Type B pancreatic cell (in vitro differentiated cells): ENCODE measurements at places on chromosomes 11 and 22. TPM values are rescaled to one million over a fixed set of nuclear protein-coding genes. Genes with fewer than 3 reads are reported as not detected.
A peak's percentile ranks its signal among the peaks of the same experiment; 100 is the strongest.

- no peaks in the 10 kb centered on the region for H3K36me3 ChIP-seq
- H3K4me3 ChIP-seq: no peak overlapping the region
- peaks cover 5% of the 10 kb centered on the region for H3K4me1 ChIP-seq
- DNase-seq: no peak
- H3K27me3 ChIP-seq: peaks cover 63% of the 10 kb centered on the region
These were observed 2.6 kb upstream of the INSC start for GRCh38 chr11:15112131-15112541.

DNA sequence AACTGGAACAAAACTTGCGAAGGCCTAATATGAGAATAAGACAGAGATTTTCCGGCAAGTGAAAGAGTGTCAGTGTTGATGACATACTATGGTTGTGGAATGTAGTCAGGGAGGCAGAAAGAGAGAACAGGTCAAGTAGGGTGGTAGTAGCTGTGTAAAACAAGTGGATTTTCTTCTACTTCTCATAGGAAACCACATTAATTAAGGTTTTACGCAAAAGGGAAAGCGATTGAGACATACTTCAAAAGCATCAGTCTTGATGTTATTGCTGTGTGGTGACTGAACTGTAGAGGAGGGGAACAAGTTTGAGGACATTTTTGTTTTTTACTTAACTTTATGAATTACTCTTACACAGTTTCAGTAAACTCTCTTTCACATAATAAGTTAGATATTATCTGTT lies 186.0 kb upstream of the CNTN5 start:
- H3K27ac ChIP-seq: peak overlapping the region; percentile 74
- no peaks in the 10 kb centered on the region for H3K4me1 ChIP-seq
- H3K4me3 ChIP-seq: peak overlapping the region; percentile 10
- no peak for DNase-seq
- no peaks in the 10 kb centered on the region for H3K36me3 ChIP-seq
- H3K27me3 ChIP-seq: no peaks in the 10 kb centered on the region

DNA sequence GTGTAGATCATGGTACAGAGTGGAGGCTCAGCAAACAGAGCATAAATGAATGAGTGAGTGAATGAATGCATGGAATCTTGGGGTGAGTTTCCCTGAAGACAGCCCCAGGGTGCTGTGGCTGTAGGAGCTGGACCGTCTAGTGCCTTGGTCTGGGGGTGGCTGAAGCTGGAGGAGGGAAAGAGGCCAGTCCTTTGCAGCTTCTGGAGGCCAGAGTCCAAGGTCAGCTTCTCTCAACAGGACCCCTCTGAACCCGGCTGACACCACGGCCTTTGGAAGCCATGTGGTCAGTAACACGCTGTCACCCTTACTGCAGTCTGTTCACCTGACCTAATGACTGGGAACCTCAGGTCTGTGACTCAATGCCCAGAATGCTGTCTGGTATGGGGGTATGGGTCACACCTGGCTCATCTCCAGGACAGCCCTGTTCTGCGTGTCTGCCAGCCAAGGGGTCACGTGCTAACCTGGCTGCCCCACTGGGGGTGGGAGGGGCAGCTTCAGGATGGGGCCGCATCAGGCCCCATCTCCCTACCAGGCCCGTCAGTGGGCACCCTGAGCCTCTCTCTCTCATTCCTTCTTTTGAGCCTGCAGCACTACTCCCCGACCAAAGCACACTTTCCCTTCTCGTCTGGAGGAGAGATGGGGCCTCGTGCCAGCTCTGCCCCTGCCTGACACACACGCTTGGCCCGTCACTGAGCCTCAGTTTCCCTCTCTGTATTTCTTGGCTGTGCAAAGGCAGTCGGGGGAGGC lies 24.1 kb upstream of the CHKA start:
- H3K27ac ChIP-seq: no peak overlapping the region
- H3K36me3 ChIP-seq: no peaks in the 10 kb centered on the region
- H3K4me1 ChIP-seq: peaks cover 11% of the 10 kb centered on the region
- no peak for DNase-seq
- no peaks in the 10 kb centered on the region for H3K27me3 ChIP-seq
- H3K4me3 ChIP-seq: no peak overlapping the region

GRCh38 chr22:31637447-31637890 lies 24.5 kb downstream of the PISD start:
- peaks cover 4% of the 10 kb centered on the region for H3K4me1 ChIP-seq
- no peaks in the 10 kb centered on the region for H3K27me3 ChIP-seq
- no peak for DNase-seq
- H3K27ac ChIP-seq: no peak overlapping the region
- peaks cover 10% of the 10 kb centered on the region for H3K36me3 ChIP-seq
- H3K4me3 ChIP-seq: no peak overlapping the region

- no peaks in the 10 kb centered on the region for H3K36me3 ChIP-seq
- DNase-seq: no peak
- no peak overlapping the region for H3K4me3 ChIP-seq
- H3K4me1 ChIP-seq: no peaks in the 10 kb centered on the region
- H3K27me3 ChIP-seq: peaks cover 9% of the 10 kb centered on the region
These were observed 8.7 kb upstream of the MS4A4E start for GRCh38 chr11:60251485-60252212.

DNA sequence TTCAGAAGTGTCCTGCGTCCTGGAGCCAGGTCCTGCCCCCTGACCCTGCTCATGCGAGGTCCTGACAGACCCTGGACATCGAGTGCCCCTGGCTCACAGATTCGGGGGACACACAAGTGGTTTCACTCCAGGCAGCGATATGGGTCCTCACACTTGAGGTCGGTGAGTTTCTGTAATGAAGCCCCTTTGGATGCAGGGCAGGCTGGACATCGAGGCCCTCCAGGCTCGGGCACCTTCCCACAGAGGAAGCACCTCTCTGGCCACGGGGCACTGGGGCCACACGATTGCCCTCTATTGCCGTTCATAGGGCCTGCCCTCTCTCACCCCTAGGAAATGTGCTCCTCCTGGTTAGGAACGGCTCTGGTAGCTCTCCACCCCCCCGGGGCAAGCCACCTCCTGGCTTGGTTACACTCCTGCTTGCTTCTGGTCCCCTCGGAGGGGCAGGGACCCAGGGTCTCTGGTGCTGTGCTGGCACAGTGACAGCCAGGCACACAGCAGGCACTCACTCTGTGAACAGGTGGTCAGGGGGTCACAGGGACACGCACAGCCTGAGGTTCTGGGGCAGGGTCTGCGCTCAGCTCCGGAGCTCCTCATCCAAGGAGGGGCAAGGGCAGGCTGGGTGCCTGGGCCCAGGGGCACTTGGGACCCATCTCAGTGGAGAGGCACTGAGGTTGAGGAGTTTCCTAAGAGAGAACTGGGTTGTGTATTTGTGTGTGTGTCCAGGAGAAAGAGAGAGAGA lies 907.7 kb downstream of the BRD1 start:
- peak overlapping the region; percentile 41 for H3K27ac ChIP-seq
- no peak for DNase-seq
- peaks cover 9% of the 10 kb centered on the region for H3K27me3 ChIP-seq
- H3K4me3 ChIP-seq: no peak overlapping the region
- no peaks in the 10 kb centered on the region for H3K36me3 ChIP-seq

GRCh38 chr11:128501008-128501407 lies 86.3 kb downstream of the ETS1 start:
- H3K27ac ChIP-seq: no peak overlapping the region
- no peak for DNase-seq
- peaks cover 4% of the 10 kb centered on the region for H3K27me3 ChIP-seq

The P2RY2 gene
- total RNA-seq: 12.1 and 25.3 TPM in 2 replicates

The CRYAB gene
- 0.48 TPM in 1 of 2 replicates, not detected in the other for total RNA-seq

The UBQLNL gene
- 0.19 and 0.39 TPM in 2 replicates for total RNA-seq

The EML3 gene
- 46.0 and 76.0 TPM in 2 replicates for total RNA-seq

The POU2F3 gene
- 1.4 and 4.3 TPM in 2 replicates for total RNA-seq

The RIC3 gene
- total RNA-seq: 7.0 and 12.0 TPM in 2 replicates

The ADORA2A gene
- 7.2 and 19.2 TPM in 2 replicates for total RNA-seq

The UBQLN3 gene
- total RNA-seq: not detected in 2 replicates
